Breast epithelium (tissue), 4 donors: ENCODE measurements at places on chromosomes 12 and 14.

- no peak overlapping the region for H3K4me3 ChIP-seq
- H3K36me3 ChIP-seq, result no peaks in the 10 kb centered on the region
- H3K27ac ChIP-seq, result no peak overlapping the region
- no peaks in the 10 kb centered on the region for H3K27me3 ChIP-seq
- DNase-seq, result no peak
These were observed 134.7 kb downstream of the GPR135 start for GRCh38 chr14:59330455-59330854.

DNA sequence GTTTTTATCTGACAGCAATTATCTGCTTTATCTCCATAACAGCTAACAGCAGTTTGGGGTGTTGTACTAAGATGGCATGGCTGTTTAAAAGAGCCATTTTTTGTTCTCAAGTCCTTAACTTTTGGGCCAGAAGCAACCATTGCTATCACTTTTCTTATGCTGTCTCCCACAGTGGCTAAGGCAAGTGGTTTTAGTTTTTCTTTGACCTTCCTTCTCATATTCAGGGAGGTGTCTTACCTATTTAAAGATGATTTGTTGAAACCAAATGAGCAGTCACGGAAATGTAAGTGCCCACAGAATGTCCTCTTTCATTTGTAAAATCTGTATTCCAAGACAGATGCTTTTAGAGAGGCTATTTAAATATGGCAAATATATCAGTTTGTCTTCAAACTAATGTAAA lies 96.8 kb upstream of the USP15 start:
- H3K27me3 ChIP-seq, result no peaks in the 10 kb centered on the region
- no peak overlapping the region for H3K27ac ChIP-seq
- DNase-seq, result no peak
- no peak overlapping the region for H3K4me3 ChIP-seq
- H3K4me1 ChIP-seq, result no peaks in the 10 kb centered on the region

GRCh38 chr12:26798023-26798422 lies 35.0 kb downstream of the ITPR2 start:
- peaks cover 3% of the 10 kb centered on the region for H3K36me3 ChIP-seq
- H3K27ac ChIP-seq, result no peak overlapping the region
- H3K27me3 ChIP-seq, result no peaks in the 10 kb centered on the region
- no peaks in the 10 kb centered on the region for H3K4me1 ChIP-seq
- DNase-seq, result no peak

DNA sequence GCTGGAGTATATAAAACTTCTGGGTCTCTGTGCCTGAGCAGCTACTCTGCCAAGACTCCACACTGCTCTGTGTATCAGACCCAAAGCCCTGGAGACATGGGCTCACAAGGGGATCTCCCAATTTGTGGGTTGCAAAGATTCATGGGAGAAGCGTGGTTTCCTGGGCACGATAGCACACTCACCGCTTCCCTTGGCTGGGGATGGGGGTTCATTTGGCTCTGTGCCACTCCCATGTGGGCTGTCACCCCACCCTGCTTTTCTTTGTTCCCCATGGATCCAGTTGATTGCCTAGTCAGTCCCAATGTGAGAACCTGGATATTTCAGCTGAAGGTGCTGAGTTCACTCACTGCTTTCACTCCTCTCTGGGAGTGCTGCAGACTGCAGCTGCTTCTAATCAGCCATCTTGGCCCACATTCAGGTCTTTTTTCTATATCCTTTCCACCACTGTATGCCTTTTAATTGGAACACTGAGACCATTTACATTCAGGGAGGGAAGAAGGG lies 40.0 kb upstream of the PCNX4 start:
- H3K4me1 ChIP-seq, result no peaks in the 10 kb centered on the region
- H3K4me3 ChIP-seq, result no peak overlapping the region
